ENCODE measurements at places on chromosomes 16 and 17.

DNA sequence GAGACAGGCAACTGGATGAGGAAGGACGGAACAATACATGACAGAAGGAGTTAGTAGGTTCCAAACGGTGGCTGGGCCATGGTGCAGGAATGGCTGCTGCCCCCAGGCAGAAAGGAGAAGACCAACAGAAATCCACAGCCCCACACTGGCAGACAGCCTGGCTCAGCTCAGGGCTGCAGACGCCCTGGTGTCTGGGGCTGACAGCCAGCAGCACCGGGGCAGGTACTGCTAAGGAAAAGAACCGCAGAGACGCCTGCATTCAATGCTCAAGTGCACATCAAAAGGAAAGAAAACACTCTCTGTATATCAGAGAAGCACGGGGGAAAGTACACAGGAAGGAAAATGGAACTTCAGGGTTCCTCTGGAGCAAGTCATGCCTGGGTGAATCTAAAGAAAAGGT, 53.4 kb downstream of the GAS7 start:
- no peak for DNase-seq

- no peak for DNase-seq
Observed at GRCh38 chr17:47684535-47685193, 9.3 kb upstream of the TBKBP1 start.

DNA sequence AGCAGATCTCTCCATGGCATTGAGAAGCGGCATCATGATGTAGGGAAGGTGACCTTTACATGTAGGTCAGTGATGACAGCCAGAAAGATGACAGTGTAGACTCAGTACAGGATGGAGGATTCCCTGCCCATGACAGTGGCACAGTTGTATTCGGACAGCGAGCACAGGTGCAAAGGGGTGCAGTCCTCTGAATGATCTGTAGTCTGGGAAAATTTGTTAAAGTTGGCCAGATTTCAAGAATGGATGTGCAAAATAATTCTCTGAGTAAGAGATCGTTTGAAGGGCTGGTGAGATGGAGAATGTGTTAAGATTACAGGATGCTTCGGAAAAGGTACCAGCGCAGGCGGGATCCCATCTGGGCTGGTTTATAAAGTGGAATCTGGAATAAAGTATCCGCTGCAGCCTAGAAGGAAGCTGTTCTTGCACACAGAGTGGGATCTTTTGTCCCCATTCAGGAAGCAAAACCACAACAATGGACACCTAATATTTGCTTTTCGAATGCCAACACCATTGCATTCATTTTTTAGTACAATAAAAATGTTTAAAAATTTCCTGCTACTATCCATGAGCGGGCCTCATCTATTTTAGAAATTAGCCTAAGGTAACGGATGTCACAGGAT, 101.2 kb downstream of the RPTOR start:
- no peak for DNase-seq

GRCh38 chr16:3070608-3071111, 5.2 kb downstream of the IL32 start:
- DNase-seq: no peak

- DNase-seq: no peak
Observed at GRCh38 chr16:25027281-25027680, 12.1 kb upstream of the ARHGAP17 start.

- DNase-seq: no peak
Observed at GRCh38 chr17:79049821-79050220, 24.8 kb upstream of the ENGASE start.

- no peak for DNase-seq
Observed at GRCh38 chr16:79212114-79212791, 388.3 kb downstream of the MAF start.

GRCh38 chr16:57411362-57411976, 6.9 kb downstream of the CCL17 start:
- no peak for DNase-seq

DNA sequence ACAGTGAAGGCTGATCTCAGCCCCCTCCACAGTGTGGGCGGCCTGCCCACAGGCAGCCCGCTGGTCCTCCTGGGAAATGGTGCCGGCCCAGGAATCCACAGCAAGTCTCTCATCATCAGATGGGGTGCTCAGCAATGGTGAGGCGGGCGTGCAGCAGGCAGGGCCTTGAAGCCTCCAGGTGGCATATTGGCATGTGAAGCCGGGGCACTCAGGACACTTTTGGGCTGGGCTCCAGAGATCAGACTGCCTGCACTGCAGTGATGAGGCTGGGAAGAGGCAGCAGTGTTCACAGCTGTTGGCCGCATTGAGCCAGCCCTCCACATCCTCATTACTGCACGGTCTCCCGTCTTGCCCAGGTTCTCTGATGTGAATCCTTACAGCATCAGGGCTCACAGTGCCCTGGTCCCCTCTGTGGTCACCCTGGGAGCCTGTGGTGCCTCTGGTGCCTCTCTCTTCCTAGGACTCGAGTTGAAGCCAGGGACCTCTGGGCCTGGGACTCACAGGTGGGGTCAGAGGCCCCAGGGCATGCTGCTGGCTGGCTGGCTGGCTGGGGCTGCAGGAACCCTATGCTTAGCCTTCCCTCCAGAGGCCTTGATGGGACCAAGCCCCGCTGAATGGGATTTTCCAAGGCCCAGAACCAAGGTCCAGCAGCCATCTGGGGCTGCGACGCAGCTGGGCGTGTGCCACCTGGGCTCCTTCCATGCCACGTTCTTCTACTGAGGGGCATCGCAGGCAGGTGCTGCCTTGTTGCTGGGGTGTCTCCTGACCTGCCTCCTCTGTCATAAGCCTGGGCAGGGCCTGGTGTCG, 48.6 kb downstream of the TNFRSF13B start:
- no peak for DNase-seq

DNA sequence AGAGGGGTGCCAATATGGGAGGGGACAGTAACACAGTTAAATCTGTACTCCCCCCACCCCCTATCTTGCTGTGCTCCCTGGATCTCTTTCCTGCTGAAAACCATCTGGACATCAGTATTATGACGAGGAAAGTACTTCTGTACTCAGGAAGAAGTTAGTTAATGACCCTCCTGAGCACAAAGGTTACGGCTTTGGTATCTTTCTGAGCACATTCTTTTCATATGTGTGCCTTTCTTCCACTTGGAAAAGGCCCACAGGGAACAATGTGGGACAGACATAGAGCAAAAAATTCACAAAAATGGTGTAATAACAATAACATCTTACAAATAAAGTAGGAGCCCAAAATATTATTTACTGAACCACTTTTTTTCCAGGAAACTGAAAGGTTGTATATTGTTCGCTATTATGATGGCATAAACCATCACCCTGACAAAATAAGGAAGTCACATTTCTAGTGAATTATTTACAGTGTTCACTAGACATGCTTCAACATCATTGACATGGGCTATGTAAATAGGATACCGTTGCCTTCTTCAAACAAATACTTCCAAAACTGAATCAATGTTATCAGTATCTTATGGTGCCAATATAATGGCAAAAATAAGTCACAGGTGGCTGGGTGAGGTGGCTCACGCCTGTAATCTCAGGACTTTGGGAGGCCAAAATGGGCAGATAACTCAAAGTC, 5.5 kb downstream of the WIPI1 start:
- DNase-seq: no peak

Measured in hippocampal formation (tissue), 2 donors.